ENCODE measurements at places on chromosomes 5 and 9. TPM values are rescaled to one million over a fixed set of nuclear protein-coding genes. Genes with fewer than 3 reads are reported as not detected.

The ADGRD2 gene
- not detected for polyA plus RNA-seq

The WDR36 gene
- polyA plus RNA-seq = 9.3 TPM

The CLIC3 gene
- polyA plus RNA-seq = not detected

The PCDHGA1 gene
- 0.69 TPM for polyA plus RNA-seq

The CPLANE1 gene
- 10.0 TPM for polyA plus RNA-seq

The F2RL2 gene
- polyA plus RNA-seq = not detected

The FLT4 gene
- polyA plus RNA-seq = not detected

The G3BP1 gene
- 40.6 TPM for polyA plus RNA-seq

The PCDHA1 gene
- 5.3 TPM for polyA plus RNA-seq

The PDZD2 gene
- polyA plus RNA-seq = 12.9 TPM

The CTSV gene
- polyA plus RNA-seq = not detected

The SLC25A46 gene
- 42.2 TPM for polyA plus RNA-seq

The SNCAIP gene
- 4.6 TPM for polyA plus RNA-seq

The ALDOB gene
- not detected for polyA plus RNA-seq

The VAV2 gene
- polyA plus RNA-seq = 0.12 TPM

The SLC6A19 gene
- not detected for polyA plus RNA-seq

The SLC36A2 gene
- polyA plus RNA-seq = not detected

The MGAT1 gene
- 1.9 TPM for polyA plus RNA-seq

The LMX1B gene
- polyA plus RNA-seq = not detected

The GCNT4 gene
- polyA plus RNA-seq = 0.45 TPM

The IRX1 gene
- polyA plus RNA-seq = not detected

The PAEP gene
- polyA plus RNA-seq = not detected

The SMIM33 gene
- polyA plus RNA-seq = not detected

The SPINK4 gene
- polyA plus RNA-seq = not detected

The TOR4A gene
- polyA plus RNA-seq = not detected

The SCGB3A1 gene
- not detected for polyA plus RNA-seq

The C9orf50 gene
- not detected for polyA plus RNA-seq

The CYLC2 gene
- not detected for polyA plus RNA-seq

The DIPK1B gene
- 15.5 TPM for polyA plus RNA-seq

The NR2F1-AS1 gene
- 74.7 TPM for polyA plus RNA-seq

The CTNND2 gene
- 35.0 TPM for polyA plus RNA-seq

The KYAT1 gene
- 14.1 TPM for polyA plus RNA-seq

The SPEF2 gene
- polyA plus RNA-seq = 33.6 TPM

The PCDHGA8 gene
- polyA plus RNA-seq = 0.13 TPM

The RFESD gene
- 11.6 TPM for polyA plus RNA-seq

The ADCY2 gene
- 5.6 TPM for polyA plus RNA-seq

The ANKRD34B gene
- not detected for polyA plus RNA-seq

Measured in Purkinje cell (primary cell).